ENCODE measurements at places on chromosomes 6 and 20. TPM values are rescaled to one million over a fixed set of nuclear protein-coding genes. Genes with fewer than 3 reads are reported as not detected.

- DNase-seq = no peak
Measured at GRCh38 chr20:46545077-46545826, 5.2 kb downstream of the OCSTAMP start.

DNA sequence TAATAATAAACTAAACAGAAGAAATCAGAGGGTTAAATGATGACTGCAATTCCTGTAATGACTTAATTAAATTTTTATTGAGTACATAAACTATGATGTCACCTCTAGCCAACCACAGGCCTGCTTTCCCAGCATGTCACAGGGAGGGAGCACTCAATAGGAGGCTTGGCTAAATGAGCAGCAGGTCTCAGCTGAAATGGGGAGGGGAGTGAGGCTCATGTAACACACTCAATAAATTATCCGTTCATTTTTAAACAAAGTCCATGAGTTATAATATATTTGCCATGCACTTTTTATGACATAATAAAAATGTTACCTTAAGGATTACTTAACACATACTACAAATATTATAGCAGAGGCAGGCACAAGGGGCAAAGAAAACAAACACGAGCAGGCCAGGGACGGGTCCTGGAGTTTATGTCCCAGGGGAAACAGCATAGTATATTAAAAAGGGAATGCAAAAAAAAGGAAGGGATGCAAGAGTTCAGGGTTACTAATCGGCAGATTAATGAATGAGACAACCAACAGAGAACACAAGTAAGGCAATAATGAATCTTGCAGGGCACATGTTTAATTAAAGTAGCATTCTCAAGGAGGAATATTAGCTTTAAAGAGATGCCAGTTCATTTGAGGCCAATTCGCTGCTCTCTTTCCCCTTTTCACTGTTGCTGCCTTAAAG lies 27.1 kb upstream of the FAM83C start:
- DNase-seq = no peak

DNA sequence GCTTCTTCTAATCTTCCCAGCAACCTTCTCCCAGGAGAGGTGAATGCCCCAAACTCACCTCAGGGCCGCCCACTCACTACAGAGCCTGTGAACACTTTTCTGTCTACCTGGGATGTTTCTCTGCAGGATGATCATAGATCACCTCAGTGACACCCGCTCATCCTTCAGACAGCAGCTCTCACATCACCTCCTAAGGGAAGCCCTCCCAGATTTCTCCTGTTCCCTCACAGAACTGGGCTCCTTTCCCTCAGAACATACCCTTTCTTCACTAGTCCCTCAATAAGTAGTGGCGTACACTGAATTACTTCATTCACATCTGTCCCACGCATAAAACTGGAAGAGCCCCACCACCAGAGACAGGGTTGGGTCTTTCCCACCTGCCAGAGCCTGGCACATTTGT lies 57.8 kb downstream of the CDK5RAP1 start:
- DNase-seq = no peak

- DNase-seq = no peak
Measured at GRCh38 chr6:106112433-106112832, 26.3 kb downstream of the PRDM1 start.

DNA sequence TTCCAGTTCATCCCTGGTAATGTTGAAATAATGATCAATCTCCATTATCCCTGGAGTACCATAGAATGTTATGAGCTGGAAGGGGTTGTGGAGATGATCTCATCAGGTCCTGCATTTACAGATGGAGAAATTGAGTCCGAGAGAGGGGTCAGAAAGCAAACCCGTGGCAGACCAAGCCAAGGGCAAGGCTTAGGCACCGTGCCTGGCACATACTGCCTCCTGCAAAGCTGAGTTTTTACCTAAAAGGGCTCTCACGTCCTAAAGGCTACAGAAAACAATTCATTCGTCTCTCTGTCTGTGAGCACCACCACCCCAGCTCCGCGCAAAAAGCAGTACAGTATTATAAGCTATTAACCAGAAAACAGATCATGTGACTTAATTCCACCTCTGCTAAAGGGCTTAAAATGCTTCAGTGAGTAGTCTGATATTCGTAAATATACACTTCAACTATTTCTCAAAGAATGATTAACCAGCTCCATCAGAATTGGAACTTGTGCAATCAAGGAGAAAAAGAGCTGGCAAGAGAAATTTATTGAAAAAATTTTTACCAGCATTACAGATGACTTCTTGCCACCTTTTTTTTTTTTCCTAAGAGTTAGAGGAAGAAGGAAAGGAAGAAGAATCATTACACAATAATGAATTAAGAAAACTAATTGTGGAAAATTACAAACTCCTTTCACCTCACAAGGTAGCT lies 3.4 kb upstream of the PARD6B start:
- no peak for DNase-seq

- peak; percentile 89 for DNase-seq
Measured at GRCh38 chr20:41150664-41151063, 13.3 kb downstream of the PLCG1 start.

GRCh38 chr6:36825452-36825851 lies 13.8 kb downstream of the CPNE5 start:
- DNase-seq = no peak

- DNase-seq = no peak
Measured at GRCh38 chr6:26352315-26352714, 12.7 kb upstream of the BTN3A2 start.

DNA sequence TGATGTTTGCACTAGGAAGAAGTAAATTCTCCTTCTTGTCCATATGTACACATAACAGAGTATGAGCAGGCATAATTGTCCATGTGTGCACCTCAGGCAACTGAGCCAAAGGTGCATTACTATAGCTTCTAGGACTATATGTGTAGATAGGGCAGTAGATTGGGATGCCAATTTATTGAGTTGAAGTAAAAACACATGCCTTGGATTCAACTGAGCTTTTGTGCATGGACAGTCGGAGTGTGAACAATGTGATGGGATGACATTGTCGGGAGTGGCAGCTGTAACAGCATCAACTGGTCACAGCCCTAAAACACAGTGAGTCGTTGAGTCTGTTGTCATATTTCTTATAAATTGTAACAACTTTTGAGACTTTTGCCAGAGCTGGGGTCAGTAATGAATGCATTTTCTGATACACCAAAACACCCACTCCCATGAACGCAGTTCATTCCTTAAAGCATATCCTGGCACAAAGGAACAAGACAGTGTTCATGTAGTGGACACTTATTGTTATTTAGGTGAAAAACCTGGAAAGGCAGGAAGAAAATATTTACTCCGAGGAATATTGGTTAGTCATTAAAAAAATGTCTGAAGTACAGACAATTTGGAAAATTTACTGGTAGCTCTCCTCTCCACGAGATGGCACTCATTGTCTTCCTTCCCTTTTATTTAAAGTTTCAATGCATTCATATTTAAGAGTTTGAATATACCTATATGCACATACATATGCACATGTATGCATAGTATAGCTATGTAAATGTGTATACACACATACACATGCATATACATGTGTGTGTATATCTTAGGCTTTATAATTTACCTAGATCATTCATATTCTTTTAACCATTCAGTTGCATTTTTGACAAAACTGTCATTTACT lies 302.0 kb upstream of the STXBP5 start:
- no peak for DNase-seq

- no peak for DNase-seq
Measured at GRCh38 chr20:12023194-12023795, 105.6 kb downstream of the BTBD3 start.

DNA sequence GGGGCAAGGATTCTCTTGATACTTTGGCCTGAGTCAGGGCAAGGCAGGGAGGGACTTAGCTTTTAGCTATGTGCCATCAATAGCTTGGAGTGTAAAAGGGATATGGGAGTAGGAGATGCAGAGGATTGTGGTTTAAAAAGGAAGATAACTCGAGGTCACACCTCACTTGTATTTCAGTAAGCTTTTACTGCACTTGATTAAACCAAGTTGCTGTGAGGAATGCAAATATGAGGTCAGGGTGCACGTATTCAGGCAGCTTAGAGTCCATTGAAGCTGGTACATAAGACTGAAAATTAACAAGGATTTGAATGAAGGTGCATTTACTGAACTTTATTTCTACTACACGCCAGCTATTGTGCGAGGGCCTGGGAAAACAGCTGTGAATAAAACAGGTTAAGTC lies 32.1 kb downstream of the DSTN start:
- no peak for DNase-seq

GRCh38 chr6:79466207-79466834 lies 70.9 kb downstream of the LCA5 start:
- peak; percentile 37 for DNase-seq

- no peak for DNase-seq
Measured at GRCh38 chr20:10079964-10080363, 45.2 kb downstream of the ANKEF1 start.

DNA sequence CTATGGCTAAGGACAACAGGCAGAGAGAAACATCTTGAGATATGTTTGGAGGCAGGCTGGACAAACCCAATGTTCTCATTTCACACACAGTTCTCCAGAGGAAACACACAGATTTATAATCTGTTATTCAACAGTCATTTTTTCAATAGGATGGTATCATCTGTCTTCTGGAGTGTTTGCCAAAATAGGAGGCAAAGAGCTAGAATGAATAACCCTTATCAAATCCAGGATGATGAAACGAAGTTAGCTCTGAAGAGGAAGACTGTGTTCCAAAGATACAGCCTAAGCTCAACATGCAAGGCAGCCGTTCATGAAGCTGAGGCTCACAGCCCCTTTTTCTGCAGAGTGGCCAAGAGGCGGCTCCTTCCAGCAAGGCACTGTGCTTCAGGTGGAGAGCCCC lies 70.8 kb downstream of the PPP1R3G start:
- DNase-seq = no peak

DNA sequence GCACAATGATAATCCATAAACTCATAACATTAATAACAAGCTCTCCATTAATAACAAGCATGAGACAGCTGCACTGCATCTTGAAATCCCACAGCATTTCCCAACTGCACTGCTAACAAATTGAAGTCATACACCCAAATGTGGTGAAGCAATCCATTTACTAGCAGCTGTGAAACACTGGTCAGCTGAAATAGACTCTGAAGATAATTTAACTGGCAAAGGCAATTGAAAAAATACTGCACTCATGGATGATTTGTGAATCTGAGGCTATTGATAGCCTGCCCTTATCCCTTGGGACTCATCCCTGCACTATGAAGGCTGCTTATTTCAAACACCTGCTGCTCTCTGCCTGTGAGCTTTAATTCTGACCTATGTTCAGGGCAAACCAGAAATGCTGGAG lies 49.1 kb upstream of the PLCB1 start:
- DNase-seq = no peak

DNA sequence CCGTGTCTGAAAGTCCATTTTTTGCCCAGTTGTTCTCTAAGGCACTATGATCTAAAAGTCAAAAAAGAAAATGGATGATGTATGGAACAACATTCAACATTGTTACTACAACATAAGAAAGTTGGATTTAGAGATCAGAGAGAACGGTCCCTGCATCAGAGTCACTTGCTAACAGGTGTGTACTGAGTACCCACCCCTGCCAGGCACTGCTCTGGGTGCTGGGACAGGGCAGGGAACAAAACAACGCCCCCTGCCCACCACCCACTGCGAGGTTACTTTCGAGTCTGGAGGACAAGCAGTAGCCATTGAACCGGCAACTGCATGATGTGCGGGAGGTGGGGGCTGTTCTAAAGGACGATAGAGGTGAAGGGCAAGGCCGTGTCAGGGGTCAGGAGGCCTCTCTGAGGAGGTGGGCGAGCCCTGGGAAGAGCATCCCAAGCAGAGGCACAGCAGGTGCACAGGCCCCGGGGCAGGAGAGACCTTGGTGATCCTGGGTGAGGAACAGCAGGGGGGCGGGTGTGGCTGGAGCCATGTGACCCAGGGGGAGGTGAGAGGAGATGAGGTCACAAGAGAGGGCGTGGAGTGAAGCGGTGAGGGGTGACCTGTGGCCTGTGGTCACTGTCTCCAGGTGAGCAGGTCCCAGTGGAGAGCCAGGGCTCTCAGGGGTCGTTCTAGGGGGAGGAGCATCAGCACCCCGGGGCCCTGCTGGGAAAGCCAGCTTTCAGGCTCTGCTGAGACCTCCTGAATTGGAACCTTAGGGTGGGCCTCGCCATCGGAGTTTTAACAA lies 197.5 kb upstream of the SULF2 start:
- no peak for DNase-seq

DNA sequence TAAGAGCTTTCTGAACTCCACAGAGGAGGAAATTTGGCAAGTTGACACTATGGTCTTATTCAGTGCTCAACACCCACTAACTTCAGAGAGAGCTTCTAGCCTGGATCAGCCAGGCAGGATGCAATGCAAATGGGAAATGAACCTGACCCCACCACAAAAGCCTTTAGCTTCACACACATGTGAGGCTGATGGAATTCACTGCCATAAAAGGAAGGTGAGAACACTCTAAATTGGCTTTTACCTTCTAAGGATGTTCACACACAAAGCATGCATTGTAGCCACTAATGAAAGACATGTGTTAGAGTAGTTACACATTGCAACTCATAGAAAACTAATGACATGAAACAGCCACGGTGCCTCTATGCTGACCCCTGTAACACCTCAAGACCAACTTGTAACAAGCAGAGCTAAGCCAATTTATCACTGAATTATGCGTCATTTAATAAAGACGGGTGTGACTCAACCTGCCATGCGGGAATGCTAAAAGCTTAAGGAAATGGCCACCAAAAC lies 262.1 kb downstream of the HACE1 start:
- DNase-seq = no peak

DNA sequence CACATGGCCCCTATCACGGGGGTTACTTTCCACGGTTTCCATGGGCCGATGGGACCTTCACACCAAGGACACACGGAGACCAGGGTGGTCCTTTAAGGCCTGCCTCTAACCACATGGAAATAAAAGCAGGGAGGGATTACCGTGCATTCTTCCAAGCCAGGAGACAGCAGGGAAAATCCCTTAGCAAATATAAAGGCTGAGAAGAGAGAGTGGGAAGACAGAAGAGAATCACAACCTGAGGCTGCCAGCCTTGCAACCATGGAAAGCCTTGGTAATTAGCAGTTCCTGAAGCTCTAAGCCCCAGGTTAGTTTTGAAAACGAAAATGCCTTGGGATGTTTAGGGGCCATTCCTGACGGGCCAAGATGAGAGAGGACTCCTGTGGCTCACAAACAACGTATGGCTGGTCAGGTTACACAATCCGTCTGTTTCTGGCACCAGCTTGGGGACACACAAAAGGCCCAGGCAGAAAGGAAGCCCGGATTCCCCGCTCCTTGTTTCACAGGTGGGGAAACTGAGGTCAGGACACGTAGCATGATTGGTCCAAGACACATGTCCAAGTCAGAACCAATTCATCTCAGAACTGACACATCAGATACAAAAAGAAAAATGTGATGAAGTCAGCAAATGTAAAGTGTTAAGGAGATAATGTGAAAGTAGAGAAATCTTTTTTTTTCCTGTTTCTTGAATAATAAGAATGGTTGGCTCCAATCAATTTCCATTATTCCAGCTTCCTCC lies 2.8 kb downstream of the PREX1 start:
- no peak for DNase-seq

Gene HUS1B
- 0.99 TPM for total RNA-seq

Gene HS3ST5
- not detected for total RNA-seq

Gene CFAP61
- total RNA-seq = not detected

Gene ITCH
- total RNA-seq = 39.1 TPM

Gene NRN1
- total RNA-seq = 34.5 TPM

Gene CEP162
- 5.7 TPM for total RNA-seq

Gene NKAPL
- total RNA-seq = 0.99 TPM

Gene OOEP
- not detected for total RNA-seq

Gene BPHL
- 18.0 TPM for total RNA-seq

Gene GTSF1L
- total RNA-seq = not detected

Gene JAG1
- total RNA-seq = 104 TPM
